OCI-LY7 (cell line): ENCODE measurements at places on chromosomes 2 and 18.

DNA sequence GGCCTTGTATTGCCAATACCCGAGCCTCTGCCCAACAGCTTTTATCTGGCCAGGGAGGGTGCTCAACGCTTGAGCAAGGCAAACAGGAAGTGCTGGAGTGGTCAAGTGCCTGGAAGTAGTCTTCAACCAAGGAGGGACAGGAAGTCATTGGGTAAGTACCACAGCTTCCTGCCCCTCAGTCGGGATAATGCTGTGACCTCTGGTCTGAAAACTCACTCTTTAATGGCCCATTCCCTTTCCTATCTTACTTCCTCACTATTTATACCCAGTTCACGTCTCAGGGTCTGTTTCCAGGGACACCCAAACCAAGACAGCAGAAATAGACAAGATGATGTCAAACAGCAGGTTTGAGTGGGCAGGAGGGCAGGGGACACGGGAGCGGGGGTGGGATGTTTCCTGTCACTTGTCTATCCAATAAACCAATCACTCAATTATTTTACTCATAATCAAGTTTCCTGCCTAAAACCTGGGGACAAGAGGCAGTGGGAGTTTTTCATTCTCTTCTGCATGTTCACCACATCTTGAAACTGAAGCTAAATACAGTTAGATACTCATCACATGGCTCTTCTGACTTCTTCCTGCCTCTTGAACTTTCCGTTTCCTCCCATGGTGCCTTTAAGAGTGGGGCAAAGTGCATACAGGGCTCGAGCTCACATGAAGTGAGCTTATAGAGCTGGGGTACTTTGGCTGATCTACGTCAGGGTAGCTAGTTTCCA lies 68.9 kb upstream of the CAB39 start:
- DNase-seq: peak; percentile 36

DNA sequence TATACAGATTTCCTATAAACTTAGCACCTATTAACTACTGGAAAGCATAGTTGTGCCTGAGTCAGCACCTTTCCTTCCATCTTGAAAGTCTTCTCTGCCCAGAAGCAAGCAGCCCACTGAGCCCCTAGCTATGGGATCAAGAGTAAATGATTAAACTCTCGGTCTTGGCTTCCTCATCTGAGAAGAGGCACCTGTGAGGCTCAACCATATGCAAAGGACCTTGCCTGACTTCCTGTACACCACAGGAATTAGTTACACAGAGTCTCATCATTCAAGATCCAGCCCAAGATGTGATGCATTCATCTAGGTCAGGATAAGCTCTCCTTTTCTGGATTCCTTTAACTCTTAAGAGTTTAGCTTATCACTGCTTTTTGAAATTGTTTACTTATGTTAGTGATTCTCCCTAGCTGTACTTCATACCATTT lies 96.0 kb downstream of the CDH2 start:
- peak; percentile 74 for DNase-seq

GRCh38 chr2:192327576-192327975 lies 132.8 kb upstream of the TMEFF2 start:
- no peak for DNase-seq

- DNase-seq: peak; percentile 16
Observed at GRCh38 chr2:239381709-239382134, 19.1 kb downstream of the HDAC4 start.

DNA sequence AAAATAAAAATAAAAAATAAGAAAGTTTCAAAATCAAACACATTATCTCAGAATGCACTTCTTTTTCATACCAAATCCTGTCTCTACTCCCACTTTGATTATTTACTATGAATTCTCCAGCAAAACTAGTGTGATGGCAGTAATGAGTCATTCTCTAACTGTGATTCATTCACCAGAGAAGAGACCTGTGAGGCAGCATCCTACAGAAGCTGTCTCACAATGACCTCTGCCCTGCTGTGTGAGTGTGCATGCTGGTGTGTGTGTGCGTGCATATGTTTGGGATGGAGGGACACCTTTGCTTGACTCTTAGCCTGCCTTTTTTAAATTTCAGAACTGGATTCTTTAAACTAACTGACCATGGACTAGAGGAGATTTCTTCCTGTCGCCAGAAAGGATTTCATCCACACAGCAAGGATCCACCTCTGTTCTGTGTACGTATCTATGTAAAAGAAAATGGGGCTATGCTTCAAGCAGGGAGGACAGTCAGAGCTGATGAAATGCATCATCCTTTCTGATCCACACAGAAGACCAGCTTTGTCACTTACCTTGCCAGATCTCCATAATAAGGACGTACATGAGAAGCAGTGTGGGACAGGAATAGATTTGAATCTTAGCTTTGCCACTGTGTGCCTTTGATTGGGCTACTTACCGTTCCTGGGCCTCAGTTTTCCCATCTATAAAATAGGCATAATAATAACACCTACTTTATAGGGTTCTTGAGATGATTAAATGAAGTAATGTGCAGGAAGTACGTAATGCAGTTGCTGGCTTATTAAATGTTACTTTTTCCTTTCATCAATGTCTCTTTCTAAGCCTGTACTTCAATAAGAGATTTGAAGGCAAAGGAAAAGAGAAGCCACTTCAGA lies 31.2 kb downstream of the STAMBP start:
- DNase-seq: no peak

- no peak for DNase-seq
Observed at GRCh38 chr18:51007790-51008139, 22.2 kb upstream of the SMAD4 start.

- DNase-seq: no peak
Observed at GRCh38 chr18:49707599-49707998, 105.7 kb downstream of the ACAA2 start.

DNA sequence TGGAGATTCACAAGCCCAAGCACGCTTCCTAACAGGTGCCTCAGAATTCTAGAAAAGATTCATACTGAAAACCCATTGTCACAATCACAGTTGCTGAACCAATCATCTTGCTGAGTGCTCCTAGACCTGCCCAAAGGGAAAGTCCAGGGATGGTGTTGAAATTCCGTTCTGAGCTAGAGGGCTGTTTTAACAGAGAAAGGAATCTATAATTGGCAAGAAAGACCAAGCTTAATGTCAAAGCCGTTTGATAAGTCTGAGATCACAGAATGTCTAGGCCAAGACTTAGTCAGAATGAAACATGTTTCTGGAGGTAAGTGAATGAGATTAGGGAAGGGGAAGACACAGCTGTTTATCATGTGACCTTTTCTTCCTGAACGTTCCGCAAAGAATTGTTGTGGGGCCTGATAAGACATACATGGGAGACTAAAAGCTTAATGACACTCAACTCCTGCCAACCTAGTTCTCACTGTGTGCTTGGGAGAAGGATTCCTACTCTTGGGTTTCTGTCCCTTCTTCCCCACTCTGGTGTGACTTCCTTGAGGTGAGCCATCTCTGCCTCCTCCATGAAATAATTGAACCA lies 27.5 kb downstream of the PMAIP1 start:
- DNase-seq: no peak

GRCh38 chr18:59893971-59894370 lies 5.8 kb upstream of the PMAIP1 start:
- no peak for DNase-seq

DNA sequence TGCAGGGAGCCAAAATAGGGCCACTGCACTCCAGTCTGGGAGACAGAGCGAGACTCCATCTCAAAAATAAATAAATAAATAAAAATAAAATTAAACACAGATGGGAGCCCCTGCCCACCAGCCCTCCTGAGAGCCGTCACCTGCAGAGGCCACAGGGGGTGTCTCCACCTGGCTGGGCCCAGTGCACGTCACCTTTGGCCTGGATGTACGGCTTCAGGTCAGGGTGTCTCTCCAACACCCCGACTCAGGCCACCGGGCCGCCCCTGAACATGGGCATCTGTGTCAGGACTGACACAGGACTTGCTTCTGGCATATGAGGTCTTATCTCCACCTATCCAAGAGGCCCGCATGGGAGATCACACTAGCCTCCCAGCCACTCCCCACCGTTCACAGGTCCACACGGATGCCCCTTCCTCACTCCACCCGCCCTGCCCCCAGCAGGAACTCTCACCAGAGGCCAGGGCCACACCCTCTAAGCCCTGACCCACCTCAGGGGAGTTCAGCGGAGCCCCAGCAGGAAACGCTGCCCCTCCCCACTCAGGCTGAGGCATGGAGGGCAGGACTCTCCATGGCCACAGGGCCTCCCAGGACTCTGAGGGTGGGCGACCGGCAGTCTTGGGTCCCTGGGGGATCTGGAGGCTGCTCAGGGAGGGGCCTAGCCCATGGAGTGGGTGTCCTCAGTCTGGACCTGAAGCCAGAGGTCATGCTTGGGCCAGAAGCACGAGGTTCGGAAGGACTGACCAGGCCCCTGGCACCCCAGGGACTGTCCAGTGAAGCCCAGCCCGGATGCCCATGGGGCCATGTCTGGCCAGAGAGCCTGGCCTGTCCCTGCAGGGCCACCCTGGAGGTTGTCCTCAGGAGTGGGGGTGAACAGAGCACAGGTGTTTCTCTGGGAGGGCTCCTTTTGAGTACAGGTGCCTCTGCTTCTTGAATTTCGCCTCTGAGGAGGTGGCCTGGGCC lies 1.6 kb upstream of the CROCC2 start:
- no peak for DNase-seq

- DNase-seq: peak; percentile 14
Observed at GRCh38 chr2:47072728-47073191, 82.3 kb downstream of the STPG4 start.

DNA sequence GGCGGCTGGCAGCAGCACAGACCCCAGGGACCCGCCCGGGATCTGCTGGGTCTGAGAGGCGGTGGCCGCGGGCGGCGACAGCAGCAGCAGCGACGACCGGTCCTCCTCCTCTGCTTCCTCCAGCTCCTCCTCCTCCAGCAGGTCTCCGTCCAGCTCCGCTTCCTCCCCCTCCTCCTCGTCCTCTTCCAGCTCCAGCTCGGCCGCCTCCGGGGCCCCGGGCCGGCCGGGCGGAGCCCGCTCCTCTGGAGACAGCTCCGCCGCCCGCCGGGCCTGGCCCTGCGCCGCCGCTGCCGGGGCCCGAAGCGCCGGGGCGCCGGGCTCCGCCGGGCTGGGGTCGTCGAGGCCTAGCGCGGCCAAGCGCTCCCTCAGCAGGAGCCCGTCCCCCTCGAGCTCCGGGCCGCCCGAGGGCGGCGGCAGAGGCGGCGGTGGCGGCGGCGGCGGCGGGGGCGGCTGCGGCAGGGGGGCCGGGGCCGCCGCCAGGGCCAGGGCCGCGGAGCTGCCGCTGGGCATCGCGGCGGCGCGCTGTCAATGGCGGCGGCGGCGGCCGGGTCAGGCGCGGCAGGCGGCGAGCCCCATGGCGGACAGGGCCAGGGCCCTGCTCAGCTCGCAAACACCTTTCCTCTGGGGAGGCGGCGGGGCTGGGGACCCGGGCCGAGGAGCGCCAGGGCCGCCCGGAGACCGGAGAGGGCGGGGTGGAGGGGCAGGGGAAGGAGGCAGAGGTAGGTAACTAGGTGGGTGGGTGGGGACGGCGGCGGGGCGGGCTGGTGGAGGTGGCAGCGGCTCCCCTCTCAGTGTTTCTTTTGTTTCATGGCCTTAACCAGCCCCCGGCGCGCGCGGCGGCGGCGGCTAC lies 445 bp downstream of the MEX3C start:
- DNase-seq: peak; percentile 41

GRCh38 chr2:9814129-9814868 lies 29.0 kb upstream of the TAF1B start:
- DNase-seq: no peak

DNA sequence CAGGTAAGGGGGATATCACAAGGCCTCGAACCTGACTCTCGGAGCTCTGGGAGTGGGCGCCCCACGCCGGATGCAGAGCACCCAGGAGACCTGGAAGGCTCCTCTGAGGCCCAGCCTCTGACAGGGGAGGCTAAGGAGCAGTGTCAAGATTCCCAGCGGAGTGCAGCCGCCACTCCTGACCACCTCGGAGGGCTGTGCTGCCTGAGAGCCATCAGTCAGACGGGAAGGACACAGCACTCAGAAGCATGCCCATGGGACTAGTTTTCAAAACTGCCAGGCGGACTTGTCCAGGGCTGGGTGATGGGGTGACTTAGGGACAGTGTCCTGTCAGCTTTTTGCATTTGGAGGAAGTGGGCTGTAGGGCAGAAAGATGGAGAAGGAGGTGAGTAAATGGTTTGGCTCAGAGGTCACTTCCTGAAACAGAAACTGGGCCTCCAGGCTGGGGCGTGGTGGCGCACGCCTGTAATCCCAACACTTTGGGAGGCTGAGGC lies 34.6 kb upstream of the B3GNT7 start:
- no peak for DNase-seq

DNA sequence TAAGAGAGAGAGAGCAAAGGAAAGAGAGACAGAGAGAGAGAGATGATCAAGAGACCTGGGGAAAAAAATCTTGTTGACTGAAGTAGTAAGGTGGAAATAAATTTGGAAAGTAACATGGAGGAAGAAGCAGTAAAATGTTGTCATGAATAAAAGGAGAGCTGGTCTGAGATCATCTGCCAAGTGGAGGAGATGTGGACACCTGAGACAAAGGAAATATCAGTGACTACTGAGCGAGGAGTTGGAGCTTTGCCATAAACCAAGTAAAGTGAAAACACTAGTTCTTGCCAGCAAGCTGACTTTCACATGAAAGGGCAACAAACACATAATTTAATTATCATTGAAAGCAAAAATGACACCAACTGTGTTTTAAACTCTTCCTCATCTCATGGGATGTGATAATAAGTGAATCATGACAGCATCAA lies 49.0 kb upstream of the DSG1 start:
- no peak for DNase-seq

DNA sequence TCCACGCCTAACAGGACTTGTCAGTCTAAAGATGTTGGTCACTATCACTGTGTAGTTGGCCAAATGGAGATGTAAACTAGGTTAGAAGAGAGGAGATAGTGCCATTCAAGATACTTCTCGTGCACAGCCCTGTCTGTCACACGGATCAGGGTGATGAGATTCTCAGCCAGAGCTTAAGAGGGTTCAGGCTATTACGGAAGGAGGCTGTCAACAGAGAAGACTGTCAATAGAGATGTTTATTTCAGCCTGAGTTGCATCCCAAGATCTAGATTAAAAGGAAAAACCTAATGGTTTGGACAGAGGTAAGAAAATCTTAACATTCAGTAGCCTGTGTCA lies 83.4 kb downstream of the AAK1 start:
- no peak for DNase-seq

- no peak for DNase-seq
Observed at GRCh38 chr2:190404487-190404886, 3.7 kb upstream of the MFSD6 start.

GRCh38 chr2:65227020-65227455 lies 593 bp upstream of the ACTR2 start:
- DNase-seq: peak; percentile 58

DNA sequence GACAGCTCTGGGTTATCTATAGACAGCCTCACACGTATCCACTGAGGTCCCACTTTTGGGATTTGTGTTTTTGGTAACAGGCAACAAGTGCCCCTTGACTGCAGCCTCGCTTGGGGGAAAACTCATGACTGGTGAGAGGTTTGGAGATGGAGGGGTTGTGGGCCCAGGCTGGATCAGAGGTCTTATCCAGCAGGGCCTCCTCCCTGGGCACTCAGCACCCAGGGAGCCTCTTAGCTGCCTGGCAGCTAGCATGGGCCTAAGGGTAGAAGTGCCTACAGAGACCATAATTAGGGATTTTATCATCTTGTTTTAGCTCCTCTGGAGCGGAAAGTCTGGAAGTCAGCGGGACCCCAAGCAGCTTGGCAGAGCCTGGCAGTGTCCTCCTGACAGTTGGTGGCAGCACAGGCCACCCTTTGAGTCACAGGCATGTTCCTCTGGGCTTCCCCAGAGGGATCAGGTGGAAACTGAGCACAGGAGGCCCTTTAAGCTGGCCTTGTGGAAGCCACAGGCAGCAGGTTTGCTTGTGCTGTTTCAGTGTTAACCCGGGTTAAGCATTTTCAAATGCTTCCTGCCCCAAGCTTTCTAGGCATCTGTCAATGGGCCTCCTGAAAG lies 143.1 kb downstream of the KCTD1 start:
- peak; percentile 61 for DNase-seq

GRCh38 chr2:120177001-120177621 lies 46.1 kb downstream of the TMEM185B start:
- DNase-seq: peak; percentile 95
